ENCODE measurements at places on chromosomes 2 and 18. TPM values are rescaled to one million over a fixed set of nuclear protein-coding genes. Genes with fewer than 3 reads are reported as not detected.

- no peak for DNase-seq
These were observed 61.3 kb upstream of the CRIM1 start for GRCh38 chr2:36294316-36294721.

Gene ABCG5
- total RNA-seq, result not detected

Gene METAP1D
- total RNA-seq, result 15.5 TPM

Gene MAP4K3
- total RNA-seq, result 80.9 TPM

Gene PROKR1
- total RNA-seq, result 5.2 TPM

Gene CIB4
- not detected for total RNA-seq

Gene OR6B2
- total RNA-seq, result not detected

Gene ACMSD
- not detected for total RNA-seq

All from GM23338 (cell line).